ENCODE measurements at places on chromosomes 4 and X.

GRCh38 chr4:22407361-22407760 lies 108.5 kb downstream of the ADGRA3 start:
- no peak for DNase-seq

DNA sequence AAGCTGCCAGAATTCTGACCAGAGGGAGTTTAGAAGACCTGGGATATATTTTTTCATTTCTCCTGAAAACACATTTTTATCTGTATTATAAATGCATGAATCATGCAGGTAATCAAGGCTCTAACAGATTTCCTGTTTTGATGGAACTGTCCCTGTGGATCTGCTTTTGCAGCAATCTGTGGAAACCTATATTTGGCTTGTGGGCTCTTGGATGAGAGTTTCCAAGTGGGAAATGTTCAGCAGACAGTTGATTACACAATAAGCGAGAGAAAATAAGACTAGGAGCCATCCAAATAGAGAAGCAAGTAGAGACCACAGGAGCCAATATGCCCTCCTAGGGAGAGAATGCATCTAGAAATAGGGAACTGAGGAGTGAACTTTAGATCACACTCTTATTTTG lies 105.0 kb downstream of the NDST3 start:
- DNase-seq = no peak

- DNase-seq = no peak
Measured at GRCh38 chrX:40539214-40540142, 41.3 kb upstream of the ATP6AP2 start.

DNA sequence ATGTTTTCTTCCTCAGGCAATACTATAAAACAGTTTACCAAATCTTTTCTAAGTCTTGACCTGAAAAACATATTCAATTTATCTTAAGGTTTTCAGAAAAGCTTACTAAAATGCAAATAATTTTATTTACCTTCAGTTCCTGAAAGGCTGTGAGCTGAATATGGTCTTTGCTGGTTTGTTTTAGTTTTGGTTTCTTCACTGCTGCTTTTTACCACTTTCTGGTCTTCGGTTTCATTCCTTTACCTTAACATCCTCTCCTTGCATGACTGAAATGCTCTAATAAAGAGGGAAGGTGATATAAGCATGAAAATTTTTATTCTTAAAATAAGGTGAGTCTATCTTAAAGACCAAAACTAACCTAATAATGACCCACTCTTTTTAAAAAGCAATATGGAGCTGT lies 97.1 kb upstream of the NRK start:
- no peak for DNase-seq

DNA sequence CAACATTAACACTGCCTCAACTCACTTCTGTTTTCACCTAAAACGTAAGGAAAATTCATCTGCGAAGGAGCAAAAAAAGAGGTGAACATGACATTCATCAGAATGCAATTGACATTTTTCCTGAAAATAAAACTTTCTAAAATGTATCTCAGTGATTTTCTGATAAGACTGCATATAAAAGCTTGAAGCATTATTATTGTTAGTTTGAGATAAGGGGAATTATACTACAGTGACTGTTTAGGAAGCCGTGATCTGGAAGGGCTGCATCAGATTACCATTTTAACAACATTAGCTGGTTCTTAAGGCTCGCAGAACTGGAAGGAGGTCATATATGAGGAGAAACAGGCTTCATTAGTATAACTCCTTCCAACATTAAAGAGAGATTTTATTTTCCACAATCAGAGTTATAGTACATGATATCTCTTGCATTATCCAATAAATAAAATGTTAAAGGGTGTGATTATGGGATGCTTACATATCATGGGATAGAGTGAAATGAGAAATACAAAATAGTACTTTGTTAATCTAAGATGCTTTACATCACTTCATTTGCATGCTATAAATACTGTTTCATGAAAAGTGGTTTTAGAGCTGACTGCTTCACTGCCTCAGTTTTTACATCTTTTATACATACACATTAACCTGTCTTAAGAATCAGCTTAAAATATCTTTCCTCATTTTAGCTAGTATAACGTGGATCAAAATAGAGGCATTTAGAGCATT lies 1820.1 kb upstream of the TENM3 start:
- no peak for DNase-seq

DNA sequence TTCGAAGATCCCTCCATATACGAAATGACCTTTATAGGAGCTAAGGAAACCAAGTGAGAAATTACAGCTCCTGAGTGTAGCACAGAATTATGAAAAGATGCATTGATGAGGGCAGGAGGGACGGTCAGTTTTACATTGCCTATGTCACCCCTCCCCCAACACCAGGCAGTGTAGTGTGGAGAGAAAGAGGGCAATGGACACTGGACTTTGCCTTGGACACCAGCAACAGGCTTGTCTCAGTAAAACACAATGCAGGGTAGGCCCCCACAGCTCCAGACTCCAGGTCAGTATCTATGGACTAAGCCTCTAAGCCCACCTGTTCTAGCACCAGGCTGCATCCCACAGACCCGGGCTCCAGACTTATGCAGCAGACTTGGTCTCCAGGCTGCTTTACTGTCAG lies 16.5 kb downstream of the APOOL start:
- no peak for DNase-seq

DNA sequence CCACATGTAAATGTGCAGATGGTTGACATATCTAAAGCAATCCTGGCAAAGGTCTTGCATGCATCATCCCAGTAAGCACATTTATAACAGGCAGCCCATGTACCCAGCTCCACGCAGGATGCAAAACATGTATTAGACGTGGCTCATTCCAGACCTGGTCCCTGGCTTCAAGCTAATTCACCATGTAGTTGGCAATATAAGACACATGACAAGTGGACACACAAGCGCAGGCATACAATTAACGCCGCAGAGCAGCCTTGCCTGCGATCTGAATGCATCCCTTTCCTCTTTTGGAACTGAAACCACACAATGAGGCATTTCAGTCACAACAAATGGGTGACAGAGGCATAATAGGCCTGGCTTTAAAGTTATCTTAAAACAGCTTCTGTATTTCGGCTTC lies 114.5 kb upstream of the TRIM2 start:
- DNase-seq = no peak

GRCh38 chrX:71609095-71609750 lies 9.1 kb downstream of the CXCR3 start:
- no peak for DNase-seq

DNA sequence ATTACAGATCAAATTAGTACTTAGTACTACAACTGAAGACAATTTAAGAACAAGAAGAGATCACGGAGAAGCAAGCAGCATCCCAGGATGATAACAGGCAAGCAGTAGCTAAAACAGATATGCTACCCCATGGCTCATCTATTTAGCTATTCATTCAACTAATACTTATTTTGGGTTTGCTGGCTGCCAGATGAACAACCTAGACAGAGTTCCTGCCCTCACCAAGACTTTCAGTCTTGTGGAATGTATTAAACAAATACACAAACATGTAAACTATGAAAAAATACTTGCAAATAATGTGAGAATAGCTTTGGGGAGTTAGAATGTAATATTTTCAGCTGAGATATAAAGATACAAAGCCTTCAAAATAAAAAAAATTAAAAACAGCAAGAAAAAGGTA lies 2.4 kb upstream of the CORIN start:
- DNase-seq = no peak

DNA sequence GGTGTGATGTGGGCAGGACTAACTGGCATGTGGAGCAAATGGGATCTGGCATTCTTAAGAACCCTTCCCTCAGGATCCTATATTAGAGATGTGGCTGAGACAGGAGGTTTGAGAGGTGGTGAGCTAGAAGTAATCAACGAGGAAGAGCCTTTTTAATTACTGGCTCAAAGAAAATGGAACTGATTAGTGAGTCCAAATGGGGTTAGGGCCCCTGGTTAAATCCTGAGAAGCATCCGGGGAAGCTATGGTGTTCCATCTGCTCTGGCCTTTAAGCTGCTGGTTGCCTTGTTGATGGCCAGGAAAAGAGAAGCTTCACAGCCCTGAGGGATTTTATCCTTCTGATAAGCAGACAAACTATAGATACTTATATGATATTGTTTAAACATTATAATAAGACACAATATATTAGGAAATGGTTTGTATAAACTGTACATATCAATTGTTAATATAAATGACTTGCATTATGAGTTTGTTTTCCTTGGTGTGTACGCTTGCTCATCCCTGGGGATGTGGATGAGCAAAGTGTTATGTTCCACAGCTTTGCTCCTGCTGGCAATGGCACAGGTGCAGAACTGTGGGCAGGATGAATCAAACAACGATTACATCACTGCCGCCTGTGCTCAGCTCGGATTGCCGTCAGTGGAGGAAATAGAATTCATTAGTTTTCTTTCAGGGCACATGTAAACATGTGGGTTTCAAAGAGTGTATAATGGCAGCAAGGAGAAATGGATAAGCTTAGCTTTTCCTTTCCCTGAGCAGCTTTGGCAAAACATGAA lies 328.6 kb upstream of the ARX start:
- DNase-seq = no peak

DNA sequence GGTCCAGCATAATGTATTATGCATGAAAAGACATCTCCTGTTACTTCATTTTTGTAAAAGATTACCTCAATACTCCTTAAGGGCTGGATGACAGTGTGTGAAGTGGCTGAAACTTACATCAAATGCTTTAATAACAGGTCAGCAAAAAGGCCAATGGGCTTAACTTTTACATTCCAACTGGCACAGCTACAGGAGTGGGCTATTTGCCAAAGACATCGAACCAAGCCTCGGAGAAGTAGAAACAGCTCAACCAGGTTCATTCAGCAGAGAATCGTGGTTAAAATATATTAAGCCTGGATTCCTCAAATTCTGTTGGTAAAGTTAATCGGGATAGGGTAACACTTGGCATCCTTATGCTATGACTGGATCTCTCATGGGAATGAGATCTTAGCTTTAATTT lies 639.7 kb downstream of the TRIML1 start:
- no peak for DNase-seq

Data from HCT116 (cell line).